ENCODE measurements at places on chromosomes 7 and 10.

DNA sequence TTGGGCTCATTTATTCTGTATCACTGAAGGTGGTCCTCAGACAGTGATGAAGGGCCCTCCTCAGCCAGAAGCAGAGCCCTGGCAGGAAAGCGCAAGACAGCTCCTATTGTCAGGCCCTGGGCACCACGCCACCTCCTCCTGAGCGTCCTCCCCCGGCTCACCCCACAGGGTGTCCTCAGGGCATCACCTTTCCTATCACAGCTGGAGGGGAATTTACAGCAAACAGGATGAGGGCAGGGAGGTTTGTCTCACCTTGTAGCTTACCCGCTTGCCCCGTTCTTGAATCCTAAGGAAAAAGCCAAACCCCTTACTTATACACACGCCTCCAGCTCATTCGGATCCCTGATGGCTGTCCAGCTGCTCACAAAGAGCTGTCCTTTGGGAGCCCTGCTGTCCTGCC, 50.2 kb upstream of the LANCL2 start:
- no peak for ATAC-seq

GRCh38 chr7:15855525-15856109, 169.1 kb upstream of the MEOX2 start:
- ATAC-seq: no peak

- ATAC-seq: no peak
Measured at GRCh38 chr10:15245530-15245929, 77.0 kb upstream of the NMT2 start.

GRCh38 chr7:30406664-30407425, 71.7 kb downstream of the NOD1 start:
- no peak for ATAC-seq
